ENCODE measurements at places on chromosomes 5 and 9.
A peak's percentile ranks its signal among the peaks of the same experiment; 100 is the strongest.

DNA sequence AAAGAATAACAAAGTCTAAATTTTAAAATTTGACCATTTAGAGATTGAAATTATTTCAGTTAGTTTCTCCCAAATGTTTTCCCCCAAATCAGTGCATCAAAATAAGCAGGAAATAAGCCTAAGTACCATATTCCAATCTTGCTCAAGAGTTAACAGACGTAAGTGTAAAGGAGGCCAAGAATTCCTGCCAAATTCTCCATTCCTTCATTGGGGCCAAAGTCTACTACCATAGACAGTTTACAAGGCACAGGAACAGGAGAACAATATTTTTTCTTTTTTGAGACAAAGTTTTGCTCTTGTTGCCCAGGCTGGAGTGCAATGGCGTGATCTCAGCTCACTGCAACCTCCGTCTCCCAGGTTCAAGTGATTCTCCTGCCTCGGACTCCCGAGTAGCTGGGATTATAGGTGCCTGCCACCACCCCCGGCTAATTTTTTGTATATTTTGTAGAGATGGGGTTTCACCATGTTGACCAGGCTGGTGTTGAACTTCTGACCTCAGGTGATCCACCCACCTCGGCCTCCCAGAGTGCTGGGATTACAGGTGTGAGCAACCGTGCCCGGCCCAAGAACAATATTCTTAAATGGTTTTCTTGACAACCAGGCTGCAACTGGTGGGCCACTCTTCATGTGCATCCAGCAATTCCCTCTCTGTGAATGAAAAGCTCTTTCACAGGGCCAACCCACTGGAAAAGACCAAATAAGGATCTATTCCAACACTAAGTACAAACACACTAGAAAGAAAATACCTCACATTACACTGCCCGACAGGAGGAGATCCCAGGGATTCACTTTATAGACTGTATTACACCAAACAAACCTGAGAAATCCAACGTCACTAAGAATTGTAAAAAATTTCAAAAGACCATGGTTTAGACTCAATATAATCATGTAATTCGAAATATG lies 127.7 kb downstream of the MAPKAP1 start:
- no peak for DNase-seq

GRCh38 chr5:134370311-134370870 lies 978 bp upstream of the UBE2B start:
- DNase-seq = no peak

GRCh38 chr5:119385136-119385535 lies 29.3 kb downstream of the TNFAIP8 start:
- no peak for DNase-seq

- DNase-seq = no peak
These were observed 215.5 kb upstream of the RORB start for GRCh38 chr9:74281674-74282073.

- DNase-seq = no peak
These were observed 128.7 kb downstream of the PALM2AKAP2 start for GRCh38 chr9:109908459-109909390.

- no peak for DNase-seq
These were observed 17.3 kb upstream of the SMAD5 start for GRCh38 chr5:136115183-136115865.

GRCh38 chr5:149028984-149029383 lies 33.9 kb downstream of the SH3TC2 start:
- DNase-seq = no peak

DNA sequence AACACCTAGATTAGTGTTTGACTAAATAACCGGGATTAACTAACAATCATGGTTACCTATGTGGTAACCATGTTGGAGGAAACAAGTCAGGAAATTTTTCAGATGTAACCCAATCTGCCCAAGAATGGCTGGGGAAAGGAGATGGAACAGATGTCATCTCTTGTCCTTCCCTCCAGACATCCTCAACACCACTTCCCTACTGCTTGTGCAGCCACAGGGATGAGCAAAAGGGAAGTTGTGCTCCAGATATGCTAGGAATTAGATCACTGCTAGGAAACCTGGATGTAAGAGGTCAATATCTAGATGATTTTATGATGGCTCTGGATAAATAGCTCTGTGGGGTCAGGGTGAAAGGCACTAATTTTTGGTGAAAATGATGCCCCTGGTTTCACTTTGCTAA lies 61.3 kb upstream of the ELL2 start:
- no peak for DNase-seq

GRCh38 chr5:34571677-34572041 lies 84.5 kb upstream of the RAI14 start:
- no peak for DNase-seq

- no peak for DNase-seq
These were observed 38.5 kb downstream of the ABITRAM start for GRCh38 chr9:108972626-108973209.

DNA sequence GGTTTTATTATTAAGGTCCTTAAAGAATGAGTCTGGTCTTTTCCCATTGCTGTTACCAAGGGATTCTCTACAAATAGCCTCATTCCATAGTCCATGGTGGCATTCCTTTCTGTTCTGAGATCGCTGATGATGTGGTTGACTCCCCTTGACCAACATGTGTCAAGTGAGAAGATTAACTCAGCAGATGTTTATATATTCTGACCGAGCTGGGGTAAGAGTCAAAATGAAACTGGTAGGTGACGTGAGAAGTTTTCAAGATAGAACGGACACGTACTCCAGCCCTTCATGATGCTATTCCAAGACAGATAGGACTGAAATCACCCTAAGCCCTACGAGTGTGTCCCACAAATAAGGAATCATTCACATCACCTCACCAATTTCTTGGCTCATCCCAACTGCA lies 155.5 kb upstream of the WWC1 start:
- no peak for DNase-seq

DNA sequence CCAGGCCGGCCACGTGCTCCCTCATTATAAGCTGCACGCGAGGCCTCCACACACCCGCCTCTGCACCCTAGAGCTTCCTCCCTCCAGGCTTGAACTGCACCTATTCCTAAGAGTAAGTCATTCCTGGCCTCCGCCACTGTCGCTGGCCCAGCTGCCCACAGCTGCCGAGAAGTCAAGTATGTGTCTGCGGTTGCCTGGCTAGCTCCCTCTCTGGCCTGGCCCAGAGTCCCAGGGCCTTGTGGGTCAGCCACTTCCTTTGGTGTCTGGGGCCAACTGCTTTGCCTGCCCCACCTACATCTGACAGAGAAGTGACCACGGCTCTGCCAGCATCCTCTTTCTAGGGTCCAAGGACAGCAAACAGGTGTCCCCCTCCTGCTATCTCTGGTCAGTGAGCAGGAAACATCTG lies 18.3 kb downstream of the ABO start:
- DNase-seq = no peak

GRCh38 chr5:113017881-113018635 lies 41.5 kb downstream of the DCP2 start:
- no peak for DNase-seq

DNA sequence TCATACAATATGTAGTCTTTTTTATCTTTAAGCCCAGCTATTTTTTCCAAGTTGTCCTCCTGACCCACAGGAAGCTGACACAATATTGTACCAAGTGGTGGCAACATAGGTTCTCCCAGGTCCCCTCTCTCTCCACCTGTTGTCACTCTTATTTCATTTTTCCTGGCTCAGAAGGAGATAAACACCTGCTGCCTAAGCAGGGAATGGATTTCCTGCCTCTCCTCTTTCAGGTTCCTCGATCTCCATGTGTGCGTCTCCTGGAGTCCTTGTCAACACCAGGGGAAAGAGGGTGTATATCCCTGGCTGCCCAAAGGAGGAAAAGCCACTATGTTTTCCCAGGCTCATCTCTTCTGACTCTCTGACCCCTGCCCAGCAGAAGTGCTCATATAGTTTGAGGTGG lies 81.8 kb upstream of the KLF9 start:
- no peak for DNase-seq

- no peak for DNase-seq
These were observed 16.6 kb downstream of the TENT2 start for GRCh38 chr5:79628811-79629210.

DNA sequence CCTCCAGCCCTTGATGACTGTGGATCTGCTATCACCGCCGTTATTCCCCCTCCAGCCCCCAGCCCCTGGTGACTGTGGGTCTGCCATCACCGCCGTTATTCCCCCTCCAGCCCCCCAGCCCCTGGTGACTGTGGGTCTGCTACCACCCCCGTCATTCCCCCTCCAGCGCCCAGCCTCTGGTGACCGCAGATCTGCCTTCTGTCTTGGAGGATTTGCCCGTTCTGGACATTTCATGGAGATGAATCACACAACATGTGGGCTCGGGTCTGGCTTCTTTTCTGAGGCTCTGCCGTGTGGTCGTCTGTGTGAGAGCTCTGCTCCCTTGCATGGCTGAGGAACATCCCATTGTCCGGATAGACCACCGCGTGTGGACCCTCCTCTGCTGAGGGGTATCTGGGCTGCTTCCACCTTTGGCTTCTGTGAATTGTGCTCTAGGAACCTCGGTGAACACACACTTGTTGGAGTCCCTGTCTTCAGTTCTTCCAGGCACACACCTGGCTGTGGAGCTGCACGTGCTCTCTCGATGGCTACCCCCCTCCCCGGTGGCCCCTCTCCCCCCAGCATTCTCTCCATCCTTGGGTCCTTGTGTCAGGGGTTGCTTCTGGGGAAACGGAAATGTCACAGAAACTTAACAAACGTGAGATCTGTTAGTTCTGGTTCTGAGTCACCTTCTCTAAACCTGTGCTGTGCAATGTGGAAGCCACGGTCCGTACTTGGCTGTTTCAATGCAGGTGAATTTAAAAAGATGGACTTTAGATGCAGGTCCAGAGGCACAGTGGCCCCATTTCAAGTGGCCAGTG lies 105.3 kb upstream of the COL5A1 start:
- DNase-seq = no peak

- DNase-seq = no peak
These were observed 420.4 kb upstream of the POU5F2 start for GRCh38 chr5:94161801-94162200.

GRCh38 chr5:172439785-172440477 lies 14.4 kb downstream of the SH3PXD2B start:
- no peak for DNase-seq

DNA sequence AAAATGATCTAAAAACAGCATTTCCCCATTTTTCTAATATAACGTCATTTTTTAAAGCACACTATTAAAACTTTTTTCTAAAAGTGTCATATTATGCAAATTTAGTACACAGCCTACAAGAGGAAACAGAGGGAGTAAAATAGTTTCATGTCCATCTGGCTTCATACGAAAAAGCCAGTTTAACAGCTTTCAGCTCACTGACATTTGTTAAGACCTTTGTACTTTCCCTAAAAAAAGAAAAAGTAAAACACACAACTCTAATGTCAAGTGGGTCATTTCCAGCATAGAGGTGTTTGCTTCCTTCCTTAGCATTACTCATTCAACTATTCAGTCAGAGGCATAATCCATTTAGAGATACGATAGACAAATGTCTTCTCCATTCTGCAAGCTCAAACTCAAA lies 49.4 kb downstream of the ABHD17B start:
- no peak for DNase-seq

GRCh38 chr9:119185298-119185697 lies 183.9 kb downstream of the BRINP1 start:
- no peak for DNase-seq

GRCh38 chr5:16855485-16855884 lies 80.6 kb downstream of the MYO10 start:
- DNase-seq = no peak

DNA sequence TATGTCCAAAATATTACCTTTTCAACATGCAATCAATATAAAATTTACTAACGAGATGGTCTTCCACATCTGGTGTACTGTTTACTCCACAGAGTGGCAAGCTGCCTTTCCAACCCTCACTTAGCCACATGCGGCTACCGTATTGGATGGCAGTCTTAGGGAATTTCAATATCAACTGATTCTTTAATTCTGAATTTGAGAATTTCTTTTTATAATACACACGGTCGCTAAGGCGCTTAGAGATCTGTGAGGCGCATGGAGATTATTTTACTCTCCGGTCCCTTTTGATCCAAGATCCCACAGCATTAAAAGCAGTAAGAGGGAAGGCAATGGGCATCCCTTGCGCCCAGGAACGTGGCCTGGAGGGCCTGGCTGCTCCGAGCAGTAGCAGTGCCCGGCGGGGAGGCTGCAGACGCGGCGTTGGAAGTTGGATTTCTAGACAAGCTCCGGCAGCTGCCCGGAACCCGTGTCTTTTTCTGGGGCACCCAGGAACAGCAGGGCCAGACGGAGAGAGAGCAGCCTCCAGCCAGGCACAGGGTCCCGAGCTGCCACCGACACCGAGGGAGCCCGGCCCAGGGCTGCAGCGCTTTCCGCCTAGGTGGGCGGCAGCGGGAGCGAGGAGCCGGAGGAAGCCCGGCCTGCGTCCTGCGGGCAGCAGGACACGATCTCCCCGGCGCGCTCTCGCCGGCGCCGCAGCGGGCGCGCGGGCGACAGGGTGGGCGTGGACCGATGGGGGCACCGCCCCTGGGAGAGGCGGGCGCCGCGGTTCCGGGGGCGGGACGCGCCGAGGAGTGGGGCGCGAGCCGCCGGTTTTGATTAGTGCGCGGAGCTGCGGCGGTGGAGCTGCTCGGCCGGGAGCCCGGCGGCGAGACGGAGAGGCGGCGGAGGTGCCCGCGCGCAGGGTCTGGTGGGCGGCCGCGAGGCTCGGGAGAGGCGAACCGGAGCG lies at the start of gene UGCG:
Gene UGCG (plus strand): TSS at position 819 of the 946 bp plus-strand sequence. CDS start 402 bp downstream, outside the sequence.
- DNase-seq = peak; percentile 78

DNA sequence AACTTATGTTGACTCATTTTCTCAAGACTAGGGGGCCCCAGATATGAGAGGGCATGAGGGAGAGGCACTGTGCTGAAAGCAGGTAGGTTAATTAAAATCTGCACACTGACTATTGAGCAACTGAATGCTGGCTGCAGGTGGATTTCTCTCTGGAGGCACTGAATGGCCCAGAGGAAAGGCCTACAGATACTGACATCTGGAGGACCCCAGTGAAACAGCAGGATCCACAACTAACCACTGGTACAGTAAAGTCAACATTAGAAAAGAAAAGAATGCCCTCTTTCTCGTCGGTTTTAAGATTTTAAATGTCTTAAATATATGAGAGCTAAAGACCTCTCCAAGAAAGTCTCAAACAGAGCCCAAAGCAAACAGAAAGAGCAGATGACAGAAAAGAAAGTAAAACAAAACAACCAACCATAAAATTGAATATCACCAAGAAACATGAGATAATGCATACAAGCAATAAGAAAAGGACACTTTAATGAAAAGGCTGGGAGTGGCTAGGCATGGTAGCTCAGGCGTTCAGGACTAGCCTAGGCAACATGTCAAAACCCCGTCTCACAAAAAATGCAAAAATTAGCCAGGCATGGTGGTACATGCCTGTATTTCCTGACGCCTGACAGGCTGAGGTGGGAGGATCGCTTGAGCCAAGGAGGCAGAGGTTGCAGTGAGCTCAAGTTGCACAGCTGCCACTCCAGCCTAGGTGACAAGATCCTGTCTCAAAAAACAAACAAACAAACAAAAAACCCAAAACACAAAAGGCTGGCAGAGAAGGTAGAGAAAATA lies 43.3 kb downstream of the PUM3 start:
- no peak for DNase-seq

DNA sequence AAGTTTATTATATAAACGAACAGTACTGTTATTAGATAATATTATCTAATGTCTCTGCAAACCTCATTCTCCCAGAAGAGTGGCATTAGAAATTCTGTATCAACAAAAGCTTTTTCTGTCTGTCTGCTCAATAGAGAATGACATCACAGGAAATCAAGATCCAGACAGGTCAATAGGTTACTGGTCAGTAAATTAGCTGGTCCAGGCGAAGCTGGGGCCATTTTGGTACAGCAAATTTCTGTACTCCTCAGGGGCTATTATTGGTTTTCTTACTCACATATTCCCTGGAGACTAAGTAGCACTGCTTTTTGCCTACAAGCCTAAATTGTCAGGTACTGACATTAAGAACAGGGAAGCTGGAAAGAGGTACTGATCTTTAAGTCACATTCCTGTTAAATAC lies 80.5 kb downstream of the PLPP1 start:
- no peak for DNase-seq
